ENCODE measurements at places on chromosomes 4 and X.
A peak's percentile ranks its signal among the peaks of the same experiment; 100 is the strongest.

DNA sequence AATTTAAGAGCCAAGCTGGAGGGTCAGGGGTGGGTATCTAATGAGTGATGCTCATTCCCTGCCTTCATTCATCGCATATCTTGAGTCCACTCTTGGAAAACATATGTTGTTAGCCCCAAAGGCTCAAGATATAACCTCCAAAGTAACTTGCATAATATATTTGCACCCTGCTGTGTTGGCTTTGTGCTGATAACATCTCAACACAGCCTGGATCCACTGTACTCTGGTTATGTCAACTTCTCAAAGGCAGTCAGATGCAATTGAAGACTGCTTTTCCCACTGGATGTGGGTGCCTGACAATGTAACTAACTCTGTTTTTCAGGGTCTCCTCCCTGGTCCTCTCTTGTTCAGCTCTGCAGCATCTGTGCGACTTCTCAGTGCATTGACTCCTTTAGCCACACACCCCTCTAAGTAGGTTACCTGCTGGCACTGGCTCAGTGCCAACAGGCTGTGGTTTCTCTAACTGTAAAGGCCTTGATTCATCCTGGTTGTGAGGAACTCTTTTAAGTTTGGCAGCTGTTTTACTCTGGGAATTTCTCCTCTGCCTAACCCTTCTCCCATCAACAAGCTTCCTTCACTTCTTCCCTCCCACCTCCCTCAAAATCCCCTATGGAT lies 28.1 kb downstream of the SLC16A2 start:
- no peak for DNase-seq

DNA sequence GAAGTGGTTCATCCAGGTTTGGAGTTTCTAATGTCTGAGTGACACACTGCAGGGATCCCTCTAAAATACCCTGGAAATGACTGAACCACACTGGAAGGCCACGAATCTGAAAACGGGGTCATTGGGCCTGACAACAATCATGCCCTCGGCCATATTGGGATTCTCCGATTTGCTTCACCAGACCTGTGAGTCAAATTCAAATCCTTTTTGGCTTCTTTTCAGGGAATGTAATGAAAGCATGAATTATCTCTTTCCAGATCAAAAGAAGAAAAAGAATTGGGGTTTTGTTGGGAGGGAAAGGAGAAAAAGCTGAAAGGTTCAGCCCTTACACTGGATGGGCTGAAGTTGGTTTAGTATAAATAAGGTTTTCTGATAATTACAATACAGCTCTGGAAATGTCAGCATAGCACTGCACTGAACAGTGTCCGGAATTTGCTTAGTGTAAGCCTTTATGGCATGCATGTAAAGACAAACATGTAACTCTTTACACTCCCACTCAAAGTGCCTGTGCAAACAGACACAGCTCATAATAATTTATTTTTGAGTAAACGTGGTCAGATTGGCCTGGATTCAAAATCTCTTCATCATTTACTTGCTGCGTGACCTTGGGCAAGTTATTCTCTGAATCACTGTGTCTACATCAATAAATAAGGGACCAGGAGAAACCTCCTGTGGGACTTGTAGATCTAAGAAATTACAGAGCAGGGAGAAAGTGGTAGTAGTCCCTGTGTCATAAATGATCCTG lies 21.4 kb downstream of the CT47C1 start:
- DNase-seq, result no peak

DNA sequence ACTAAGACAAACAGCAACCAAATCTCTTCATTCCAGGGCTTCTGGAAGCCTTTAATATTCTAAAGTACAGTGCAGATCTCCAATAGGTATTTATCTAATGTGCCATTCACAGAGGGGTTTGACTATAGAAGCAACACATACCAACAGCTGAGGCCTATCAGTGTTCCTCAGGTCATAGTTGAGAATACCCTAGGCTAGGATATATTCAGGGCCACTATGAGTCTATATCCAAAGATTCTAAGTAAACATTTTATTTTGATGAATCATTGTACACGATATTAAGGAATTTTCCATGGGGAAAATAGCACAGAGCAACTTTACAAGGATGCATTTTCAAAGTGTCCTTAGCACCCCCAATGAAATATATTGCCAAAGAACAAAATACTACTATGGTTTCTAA lies 9.7 kb downstream of the SMIM10 start:
- DNase-seq, result no peak

- no peak for DNase-seq
These were observed 303.5 kb downstream of the ANKRD50 start for GRCh38 chr4:124409044-124409443.

DNA sequence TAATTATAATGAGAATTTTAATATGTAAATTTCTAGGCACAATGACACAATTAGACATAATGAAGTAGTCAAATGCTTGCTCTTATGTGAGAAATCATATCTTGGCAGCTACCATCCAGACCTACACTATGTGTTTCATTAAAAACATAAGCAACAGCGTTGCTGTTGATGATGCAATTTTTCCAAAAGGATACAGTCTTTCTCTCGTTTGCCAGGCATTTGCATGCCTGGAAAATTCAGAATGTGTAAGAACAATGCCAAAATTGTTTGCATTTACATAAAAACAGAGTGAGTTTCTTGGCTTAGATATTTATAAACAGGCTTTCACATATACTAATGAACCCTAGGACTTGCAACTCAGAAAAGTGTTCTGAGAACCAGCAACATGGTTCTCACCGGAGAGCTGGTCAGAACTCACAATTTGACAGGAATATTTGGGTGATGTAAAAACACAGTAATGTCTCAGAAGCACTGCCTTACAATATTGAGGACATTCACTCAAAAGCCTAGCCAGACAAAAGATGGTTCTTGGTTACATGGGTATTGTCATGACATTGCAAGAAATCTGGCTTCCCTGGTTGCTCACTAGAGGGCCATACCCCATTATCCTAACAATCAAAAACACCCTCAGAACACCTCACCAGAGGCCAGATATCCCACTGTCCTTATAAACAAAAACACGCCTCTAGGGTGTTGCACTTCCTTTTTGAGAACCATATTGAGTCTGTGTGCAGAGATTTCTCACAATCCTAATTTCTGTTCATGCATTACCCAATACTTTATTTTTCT lies 1029.0 kb upstream of the AGA start:
- DNase-seq, result no peak

- DNase-seq, result no peak
These were observed 965.3 kb downstream of the CCSER1 start for GRCh38 chr4:91092398-91092980.

- no peak for DNase-seq
These were observed 108.8 kb downstream of the CPZ start for GRCh38 chr4:8701126-8702019.

DNA sequence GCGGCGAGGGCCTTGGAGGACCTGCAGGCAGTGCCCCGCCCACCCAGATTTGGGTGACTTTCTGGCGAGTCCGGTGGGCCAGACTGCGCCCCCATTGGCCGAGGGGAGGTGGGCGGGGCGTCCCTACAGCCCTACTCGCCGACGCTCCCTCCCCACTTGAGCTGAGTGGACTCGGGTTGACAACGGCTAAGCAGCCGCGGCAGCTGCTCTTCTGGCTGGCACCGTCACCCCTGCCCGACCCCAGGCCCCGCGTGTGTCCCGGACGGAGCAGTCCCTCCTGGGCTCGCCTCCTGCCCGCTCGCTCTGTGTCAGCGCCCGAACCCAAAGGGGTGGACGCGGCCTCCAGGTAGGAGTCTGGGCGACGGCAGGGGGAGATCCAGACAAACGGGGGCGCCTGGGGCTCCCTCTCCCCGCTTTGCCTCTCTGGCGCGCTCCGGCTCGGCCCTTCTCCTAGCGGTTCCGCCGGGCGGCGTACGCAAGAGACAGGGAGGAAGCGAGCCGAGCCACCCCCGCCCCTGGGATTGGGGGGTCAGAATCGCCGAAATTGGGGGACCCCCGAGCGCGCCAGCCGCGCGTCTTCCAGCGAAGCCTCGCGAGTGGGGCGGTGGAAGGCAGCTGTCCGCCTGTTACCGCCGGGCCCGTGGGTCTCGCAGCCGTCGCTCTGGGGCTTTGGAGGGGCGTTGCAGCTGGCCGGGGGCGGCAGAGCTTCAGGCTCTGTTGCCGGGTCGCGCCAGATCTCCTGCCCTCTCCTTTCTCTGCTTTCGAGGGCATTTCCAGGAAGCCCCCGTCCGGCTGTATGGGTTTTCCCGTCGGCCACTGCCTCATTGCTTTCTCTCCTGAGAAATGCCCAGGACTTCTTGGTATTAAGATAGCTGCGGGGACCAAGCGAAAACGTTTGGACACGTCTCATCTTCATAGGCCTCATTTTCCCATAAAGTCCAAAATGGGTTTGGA lies 46.3 kb downstream of the STARD8 start:
- peak; percentile 65 for DNase-seq

GRCh38 chr4:182337366-182337765 lies 94.2 kb downstream of the TENM3 start:
- DNase-seq, result no peak

DNA sequence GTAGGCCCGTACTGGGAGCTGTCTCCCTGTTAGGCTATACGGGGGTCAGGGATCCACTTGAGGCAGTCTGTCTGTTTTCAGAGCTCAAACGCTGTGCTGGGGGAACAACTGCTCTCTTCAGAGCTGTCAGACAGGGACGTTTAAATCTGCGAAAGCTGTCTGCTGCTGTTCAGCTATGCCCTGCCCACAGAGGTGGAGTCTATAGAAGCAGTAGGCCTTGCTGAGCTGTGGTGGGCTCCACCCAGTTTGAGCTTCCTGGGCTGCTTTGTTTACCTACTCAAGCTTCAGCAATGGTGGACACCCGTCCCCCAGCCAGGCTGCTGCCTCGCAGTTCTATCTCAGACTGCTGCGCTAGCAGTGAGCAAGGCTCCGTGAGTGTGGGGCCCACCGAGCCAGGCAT lies 27.3 kb upstream of the PHEX start:
- no peak for DNase-seq

GRCh38 chr4:70225824-70226223 lies at the start of gene FDCSP:
Gene FDCSP (plus strand): TSS chr4:70226124. CDS start chr4:70231195, 5,071 bp downstream.
- no peak for DNase-seq

DNA sequence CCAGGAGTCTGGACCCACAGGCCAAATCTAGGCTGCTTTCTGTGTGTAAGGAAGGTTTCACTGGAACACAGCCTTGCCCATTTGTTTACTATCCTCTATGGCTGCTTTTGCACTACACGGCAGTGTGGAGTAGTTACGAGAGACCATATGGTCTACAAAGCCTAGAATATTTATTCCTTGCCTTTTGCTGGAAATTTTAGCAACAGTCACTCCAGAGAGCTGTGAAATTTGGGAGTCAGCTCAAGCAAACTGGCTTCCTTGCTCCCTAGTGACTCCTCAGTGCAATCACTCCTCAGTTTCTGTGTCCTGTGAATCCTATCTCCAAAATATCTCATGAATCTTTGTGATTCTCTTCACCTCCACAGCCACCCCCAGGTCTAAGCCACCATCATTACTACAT lies 99.0 kb upstream of the CPEB2 start:
- DNase-seq, result no peak

GRCh38 chrX:126825566-126826193 lies 6.2 kb downstream of the PRR32 start:
- no peak for DNase-seq

- no peak for DNase-seq
These were observed 19.3 kb upstream of the SPIN2A start for GRCh38 chrX:57156397-57157049.

- no peak for DNase-seq
These were observed 404.5 kb downstream of the GRXCR1 start for GRCh38 chr4:43296946-43297528.

DNA sequence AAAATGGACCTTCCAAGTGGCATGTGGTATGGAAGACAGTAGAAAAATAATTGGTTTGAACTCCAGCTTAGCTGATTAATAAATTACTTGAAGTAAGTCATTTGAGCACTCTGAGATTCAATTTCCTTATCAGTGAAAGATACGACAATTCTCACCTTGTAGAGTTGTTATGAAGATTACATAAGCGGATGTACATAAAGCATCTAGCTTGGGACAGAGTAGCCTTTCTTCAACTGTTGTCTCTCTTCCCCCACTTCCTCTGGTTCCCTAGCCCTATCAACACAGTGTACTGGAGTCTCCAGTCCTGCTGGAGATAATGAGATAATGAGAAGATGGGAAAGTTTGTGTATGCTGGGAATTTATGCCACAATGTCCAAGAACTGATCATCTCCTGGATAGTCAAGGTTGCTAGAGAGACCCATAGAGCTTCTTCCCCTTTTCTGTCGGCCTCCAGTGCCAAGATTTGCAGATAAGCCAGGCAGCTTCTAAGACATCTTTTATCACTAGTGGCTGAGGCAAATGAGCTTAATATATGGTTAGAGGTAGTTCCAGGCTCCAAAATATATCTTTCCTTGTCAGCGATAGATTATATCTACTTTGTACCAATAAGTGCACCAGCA lies 33.9 kb downstream of the VSIG4 start:
- no peak for DNase-seq

- DNase-seq, result no peak
These were observed 204.5 kb downstream of the CPE start for GRCh38 chr4:165583341-165583740.

- DNase-seq, result peak; percentile 14
These were observed 1.5 kb upstream of the CTBP1 start for GRCh38 chr4:1250527-1250812.

DNA sequence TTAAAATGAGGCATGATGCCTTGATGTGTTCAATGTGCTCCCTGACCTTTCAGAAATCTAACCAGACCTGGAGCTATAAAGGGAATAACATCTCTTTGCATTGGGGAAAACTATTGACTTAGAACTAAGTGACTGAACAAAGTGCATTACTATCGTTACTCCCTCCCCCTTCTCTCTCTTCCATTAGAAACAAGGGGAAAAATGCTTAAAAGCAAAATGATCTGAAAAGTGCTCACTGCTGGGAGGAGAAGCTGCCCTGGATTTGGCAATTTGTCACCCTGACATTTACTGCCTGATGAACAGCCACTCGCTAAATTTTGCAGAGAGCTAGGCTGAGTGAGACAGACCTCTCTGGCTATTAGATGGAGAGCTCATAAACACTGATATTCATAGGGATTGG lies 48.6 kb upstream of the PARM1 start:
- no peak for DNase-seq

- no peak for DNase-seq
These were observed 95.6 kb upstream of the SLC4A4 start for GRCh38 chr4:71243091-71243833.

GRCh38 chrX:123340696-123341095 lies 156.6 kb downstream of the GRIA3 start:
- DNase-seq, result no peak

DNA sequence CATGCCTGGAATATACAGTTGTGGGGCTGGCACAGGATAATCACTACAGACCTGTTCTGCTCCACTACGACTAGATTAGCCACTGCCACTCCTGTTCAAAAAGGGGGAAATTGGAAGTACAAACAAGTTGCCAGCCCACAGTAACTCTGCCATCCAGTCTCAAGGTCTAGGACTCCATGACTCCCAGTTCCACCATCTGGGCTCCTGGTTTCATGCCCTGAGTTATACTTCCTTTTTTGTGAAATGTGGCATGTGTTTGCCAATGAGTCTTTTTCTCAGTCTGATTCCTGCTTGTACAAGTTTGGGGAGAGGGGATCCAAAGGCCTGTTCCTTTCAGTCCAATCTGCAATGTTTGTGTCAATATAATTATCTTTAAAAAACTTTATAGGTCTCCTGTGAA lies 1.0 kb upstream of the BLOC1S4 start:
- no peak for DNase-seq

All from GM13977 (cell line).